Stimulated activated CD8-positive, alpha-beta memory T cell treated with anti-CD3 and anti-CD28 coated beads, Interleukin-4, amount 100 ng/mL, for 1 hour (primary cell): ENCODE measurements at places on chromosomes 5 and 9.

GRCh38 chr5:142737179-142737578, 33.0 kb upstream of the ARHGAP26 start:
- no peak for DNase-seq

GRCh38 chr5:115542651-115543364, 1.8 kb downstream of the FEM1C start:
- no peak for DNase-seq

DNA sequence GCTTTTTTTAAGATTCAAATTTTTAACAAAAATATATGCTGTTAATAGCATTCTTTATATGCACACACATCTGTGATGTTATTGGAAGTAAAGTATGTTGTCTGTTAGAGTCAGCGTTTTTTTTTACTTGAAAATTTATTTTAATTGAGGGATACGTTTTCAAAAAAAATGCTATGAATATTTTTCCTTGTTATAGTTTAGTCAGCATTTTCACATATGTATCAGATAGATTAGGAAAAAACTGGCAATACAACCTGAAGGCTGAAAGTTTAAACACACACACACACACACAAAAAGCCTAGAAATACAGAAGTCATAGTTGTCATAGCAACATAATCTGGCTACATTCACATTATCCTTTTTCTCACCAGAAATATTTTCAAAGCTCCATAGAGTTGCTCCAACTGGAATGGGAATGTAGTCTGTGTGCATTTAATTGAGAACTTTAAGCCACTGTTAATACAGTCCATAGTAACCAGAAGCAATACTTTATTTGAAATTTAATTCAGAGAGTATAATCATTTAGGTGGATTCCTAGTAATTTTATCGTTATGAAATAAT, 116.6 kb downstream of the CDH12 start:
- no peak for DNase-seq

DNA sequence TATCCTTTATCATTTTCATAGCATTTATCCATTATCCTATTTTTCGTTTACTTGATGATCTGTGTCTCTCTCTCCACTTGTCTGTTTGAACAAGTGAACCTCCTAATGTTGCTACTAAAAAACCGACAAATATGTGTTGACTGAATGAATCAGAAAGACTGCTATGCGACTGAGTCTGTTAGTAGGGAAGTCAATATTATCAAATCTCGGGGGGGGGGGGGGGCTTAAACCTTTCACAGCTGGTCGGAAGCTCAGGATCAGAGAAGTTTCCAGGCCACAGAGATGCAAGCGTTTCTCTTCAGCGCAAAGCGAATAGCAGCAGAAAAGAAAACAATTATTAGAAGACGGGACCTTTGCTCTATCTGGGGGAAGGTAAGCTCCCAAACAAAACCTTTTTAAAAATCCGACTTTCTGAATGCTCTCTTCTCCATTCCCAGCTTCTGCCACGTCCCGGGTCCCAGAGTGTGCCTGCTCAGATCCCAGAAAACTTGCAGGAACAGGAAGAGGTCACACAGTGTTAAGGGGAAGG, 412 bp downstream of the RIOK2 start:
- DNase-seq = no peak

DNA sequence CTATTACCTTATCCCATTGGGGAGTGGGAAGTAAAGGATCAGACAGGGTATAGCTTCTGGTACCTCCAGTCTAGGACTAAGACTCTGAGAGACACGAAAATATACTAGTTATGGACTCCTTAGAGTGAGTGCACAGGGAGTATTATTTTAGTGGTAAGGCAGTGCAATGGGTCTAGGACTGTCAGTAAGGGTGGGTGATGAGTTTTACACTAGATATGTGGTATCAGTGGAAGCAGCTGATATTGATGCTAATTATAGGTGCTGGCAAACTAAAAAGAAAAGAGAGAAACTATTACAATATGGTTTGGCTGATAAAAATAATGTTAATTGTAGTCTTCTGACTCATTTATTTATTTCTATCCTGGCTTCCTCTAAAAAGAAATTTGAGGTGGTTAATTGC, 118.6 kb downstream of the UNC13B start:
- no peak for DNase-seq

DNA sequence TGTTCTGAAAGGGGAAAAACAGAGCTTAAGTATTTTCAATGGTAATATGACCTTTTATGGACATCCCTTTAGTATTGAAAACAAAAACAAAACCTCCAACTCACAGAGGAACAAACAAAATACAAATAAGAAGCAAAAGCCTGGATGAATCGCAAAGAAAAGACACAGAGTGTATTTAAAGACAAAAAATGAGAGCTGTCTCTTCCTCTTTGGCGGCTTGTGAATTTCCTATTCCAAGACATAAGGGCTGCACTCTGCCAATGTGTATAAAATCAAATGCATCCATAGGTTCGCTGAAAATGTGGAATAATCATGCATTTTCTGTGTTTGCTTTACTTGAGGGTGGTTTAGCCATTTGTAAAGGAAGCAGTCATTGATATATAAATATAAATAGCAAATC, 739.3 kb upstream of the ZNF608 start:
- DNase-seq = no peak

DNA sequence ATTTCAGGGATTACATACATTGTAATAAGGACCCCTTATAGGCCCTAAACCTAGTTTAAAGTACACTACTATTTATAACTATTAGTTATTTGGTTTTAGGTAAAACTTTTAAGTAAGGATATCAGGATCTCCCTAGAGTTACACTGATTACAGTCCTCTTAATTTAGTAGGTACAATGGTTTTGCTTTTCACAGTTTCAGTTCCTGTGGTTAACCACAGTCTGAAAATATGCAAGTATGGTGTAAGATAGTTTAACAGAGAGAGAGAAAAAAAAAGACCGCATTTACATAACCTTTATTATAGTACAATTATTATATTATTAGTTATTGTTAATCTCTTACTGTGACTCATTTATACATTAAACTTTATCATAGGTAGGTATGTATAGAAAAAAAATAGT, 725.3 kb upstream of the PTPRD start:
- DNase-seq = no peak

DNA sequence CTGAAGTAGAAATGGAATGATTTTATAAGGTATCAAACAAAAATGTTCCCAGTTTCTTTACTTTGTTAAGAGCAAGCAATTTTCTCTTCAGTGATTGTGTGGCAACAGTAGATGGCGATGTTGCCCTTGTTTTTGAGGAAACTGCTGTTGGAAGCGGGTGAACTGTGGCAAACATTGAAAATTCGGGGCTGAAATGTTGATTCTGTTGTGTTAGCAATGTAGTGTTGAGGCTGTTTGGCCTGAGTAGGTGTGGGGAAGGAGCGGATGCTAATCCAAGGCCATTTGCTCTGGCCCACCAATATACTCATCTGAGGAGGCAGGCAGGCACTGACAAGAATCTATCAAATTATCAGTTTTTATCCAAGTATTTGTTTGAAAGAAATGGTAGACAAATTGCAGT, 129.8 kb downstream of the SLC12A2 start:
- DNase-seq = no peak

DNA sequence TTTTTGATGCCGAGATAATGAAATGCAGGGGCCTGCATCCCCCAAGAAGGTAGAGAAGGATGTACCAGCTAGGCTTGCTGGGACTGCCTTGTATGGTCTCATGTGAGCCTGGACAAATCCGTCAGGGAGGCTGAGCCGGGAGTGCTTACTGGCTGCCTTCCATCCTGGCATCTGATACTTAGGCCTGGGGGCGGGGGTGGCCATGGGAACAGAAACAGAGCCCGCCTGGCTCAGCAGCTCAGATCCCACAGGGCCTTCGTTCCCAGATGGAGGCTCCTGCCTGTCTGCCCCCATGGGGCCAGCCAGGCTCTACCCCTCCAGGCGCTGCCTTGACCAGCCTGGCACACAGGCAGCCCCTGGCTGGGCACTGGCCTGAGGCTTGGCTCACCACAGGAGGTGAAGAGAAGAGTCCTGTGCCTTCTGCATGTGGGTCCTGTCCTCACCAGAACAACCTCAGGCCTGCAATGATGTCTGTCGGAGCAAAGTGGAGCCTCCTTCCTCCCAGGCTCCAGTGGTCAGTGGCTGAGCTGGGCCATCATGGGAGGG, 10.5 kb upstream of the SPATA31E1 start:
- no peak for DNase-seq

DNA sequence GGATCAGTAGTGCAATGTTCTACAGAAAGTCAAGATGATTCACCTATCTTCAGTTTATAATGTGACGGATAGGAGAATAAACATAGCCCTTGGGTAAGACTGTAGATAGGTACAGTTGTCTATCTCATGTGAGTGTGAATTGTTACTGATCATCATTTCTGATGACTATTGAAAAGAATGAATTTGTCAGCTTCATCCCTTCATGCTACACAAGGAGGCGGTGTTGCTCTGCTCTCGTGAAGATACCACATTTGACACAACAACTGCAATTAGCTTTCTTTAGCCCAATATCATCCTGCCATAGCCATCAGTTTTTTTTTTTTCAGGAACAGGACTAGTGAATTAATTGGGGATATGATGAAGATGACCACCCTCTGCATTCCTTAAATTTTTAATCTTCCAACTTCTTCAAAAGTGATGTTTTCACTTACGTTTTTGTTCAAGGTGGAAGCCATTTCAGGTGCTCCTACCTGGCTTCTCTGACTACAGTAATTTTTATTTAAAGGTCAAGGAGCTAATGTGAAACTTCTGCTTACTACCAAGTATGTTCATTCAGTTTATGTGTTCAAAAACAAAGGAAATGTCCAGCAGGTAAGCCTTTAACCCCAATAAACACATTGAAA, 152.9 kb upstream of the MOCS2 start:
- no peak for DNase-seq

DNA sequence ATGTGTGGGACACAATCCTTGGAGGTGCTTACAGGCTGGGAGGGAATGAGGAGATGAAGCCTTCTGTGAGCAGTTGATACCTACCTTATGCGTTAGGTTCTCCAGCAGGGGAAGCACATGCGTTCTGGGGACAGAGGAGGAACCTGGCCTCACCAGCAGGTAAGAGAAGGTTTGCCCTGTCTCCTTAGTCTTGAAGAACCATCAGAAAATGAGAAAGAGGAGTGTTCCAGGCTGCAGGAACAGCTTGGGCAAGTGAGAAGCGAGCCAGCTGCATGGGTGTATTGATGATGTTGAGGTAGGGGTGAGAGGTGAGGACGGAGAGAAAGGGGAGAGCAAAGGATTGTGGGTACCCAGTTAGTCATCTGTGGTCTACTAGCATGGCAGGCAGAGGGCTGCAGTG, 156.9 kb upstream of the MVB12B start:
- no peak for DNase-seq

- DNase-seq = no peak
Measured at GRCh38 chr9:116032683-116033440, 120.7 kb upstream of the PAPPA start.

DNA sequence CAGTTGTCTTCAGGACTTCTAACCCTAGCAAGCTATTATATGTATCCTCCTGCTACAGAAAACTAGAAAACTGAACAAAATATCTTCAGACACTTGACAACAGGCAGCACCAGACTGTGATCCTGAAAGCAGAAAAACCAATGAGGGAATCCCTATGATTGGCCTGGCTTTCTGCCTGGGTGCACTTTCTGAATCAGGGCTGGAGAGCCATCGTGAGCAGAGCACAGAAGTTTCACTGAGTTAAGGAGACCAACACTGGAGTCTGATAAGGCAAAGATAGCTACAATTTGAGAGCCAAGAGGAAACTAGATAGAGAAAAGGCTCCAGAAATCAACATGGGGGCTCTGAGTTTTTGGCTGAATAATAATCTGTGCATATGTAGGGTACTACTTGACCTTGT, 106.5 kb downstream of the FANCC start:
- no peak for DNase-seq

DNA sequence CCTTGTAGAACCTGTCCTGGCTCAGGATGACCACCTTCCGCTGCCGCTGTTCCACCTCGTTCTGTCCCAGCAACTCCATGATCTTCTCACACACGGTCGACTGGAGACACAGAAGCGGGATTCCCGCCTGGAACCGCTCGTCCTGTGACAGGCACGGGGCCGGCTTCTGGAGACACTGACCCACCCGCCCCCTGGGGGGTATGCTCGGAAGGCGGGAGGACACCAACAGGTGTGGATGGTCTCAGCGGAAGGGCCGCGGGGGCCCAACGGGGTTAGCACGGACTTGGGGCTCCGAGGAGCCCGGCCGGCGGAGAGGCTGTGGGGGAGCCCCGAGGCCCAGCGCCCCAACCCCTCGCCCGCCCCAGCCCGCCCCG, 530 bp downstream of the UCK1 start:
- DNase-seq = no peak
